ENCODE measurements at places on chromosomes 4 and X. TPM values are rescaled to one million over a fixed set of nuclear protein-coding genes. Genes with fewer than 3 reads are reported as not detected.
A peak's percentile ranks its signal among the peaks of the same experiment; 100 is the strongest.

The KDM6A gene
- 9.1 TPM for total RNA-seq

The ANOS1 gene
- total RNA-seq: 0.05 TPM

The STK32B gene
- total RNA-seq: 0.14 TPM

The CLNK gene
- not detected for total RNA-seq

DNA sequence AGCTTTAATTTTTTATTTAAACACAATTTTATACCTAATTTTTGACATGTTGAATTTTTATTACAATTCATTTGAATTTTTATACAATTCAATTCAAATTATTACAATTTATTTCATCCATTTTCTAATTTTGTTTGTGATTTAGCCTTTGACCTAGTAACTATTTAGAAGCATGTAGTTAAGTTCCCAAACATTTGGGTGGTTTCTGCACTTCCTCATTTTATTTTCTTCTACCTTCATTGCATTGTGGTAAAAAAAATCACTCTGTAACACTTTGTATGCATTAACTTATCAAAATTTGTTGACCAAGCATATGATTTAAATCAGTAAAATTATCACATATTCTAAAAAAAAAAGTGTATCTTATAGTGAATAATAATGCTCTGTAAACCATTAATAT lies 928.9 kb downstream of the ARAP2 start:
- DNase-seq: no peak

- no peak for DNase-seq
Observed at GRCh38 chr4:145347684-145348083, 134.0 kb upstream of the SMAD1 start.

- DNase-seq: no peak
Observed at GRCh38 chrX:119189115-119189514, 47.0 kb upstream of the PGRMC1 start.

DNA sequence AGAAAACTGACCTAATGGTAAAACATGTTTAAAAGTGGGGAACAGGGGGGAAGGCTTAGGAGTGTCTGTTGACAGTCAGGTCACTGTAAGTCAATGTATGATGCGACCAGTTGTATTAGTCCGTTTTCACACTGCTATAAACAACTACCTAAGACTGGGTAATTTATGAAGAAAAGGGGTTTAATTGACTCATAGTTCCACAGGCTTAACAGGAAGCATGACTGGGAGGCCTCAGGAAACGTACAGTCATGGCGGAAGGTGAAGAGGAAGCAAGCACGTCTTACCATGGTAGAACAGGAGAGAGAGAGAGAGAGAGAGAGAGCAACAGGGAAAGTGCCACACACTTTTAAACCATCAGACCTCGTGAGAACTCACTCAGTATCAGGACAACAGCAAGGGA lies 13.0 kb upstream of the PLAC1 start:
- DNase-seq: peak; percentile 32

GRCh38 chr4:7396186-7396910 lies 38.4 kb downstream of the PSAPL1 start:
- no peak for DNase-seq

GRCh38 chr4:77861495-77861894 lies 1.1 kb upstream of the MRPL1 start:
- no peak for DNase-seq

DNA sequence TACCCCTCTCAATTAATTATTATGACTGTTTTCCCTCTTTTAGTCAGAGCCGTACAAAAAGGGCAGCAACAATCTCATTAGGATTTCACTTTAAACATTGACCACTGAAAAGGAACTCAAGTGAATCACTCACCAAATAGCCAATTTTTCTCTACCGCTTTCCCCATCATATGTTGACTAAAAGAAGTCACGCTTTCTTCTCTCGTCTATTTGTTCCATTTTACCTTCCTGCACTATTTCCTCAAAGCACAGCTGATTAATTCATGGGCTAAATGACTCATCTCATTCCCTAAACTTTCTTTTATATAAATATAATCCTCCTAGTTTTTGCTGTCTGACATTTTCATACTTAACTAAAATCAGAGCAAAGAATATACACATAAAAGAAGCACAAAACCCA lies 8.2 kb downstream of the MID1 start:
- DNase-seq: peak; percentile 37

- DNase-seq: no peak
Observed at GRCh38 chr4:84378356-84378755, 120.7 kb downstream of the NKX6-1 start.

DNA sequence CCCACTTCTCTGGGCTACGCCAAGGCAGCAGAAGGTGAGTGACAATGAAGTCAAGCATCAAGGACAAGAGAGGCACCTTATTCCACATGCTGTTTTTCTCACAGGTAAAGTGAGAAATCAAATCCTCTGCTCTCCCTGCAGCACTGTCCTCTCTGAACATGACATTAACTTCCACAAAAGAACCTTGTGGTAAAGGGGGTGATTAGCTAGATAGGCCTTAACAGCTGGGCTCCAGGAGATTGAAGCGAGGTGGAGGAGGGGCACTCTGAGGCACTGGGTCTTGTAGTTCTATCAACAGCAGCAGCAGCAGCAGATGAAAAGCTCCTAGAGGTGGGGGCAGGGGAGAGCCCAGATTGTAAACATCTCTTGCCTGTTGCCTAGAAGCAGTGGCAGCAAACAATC lies 96.8 kb upstream of the CXXC4 start:
- DNase-seq: no peak
